Activated T-helper 17 cell treated with anti-CD3 and anti-CD28 coated beads, Interleukin-2, amount 50 U/mL, for 72 hours (primary cell): ENCODE measurements at places on chromosomes 16 and 17. TPM values are rescaled to one million over a fixed set of nuclear protein-coding genes. Genes with fewer than 3 reads are reported as not detected.

DNA sequence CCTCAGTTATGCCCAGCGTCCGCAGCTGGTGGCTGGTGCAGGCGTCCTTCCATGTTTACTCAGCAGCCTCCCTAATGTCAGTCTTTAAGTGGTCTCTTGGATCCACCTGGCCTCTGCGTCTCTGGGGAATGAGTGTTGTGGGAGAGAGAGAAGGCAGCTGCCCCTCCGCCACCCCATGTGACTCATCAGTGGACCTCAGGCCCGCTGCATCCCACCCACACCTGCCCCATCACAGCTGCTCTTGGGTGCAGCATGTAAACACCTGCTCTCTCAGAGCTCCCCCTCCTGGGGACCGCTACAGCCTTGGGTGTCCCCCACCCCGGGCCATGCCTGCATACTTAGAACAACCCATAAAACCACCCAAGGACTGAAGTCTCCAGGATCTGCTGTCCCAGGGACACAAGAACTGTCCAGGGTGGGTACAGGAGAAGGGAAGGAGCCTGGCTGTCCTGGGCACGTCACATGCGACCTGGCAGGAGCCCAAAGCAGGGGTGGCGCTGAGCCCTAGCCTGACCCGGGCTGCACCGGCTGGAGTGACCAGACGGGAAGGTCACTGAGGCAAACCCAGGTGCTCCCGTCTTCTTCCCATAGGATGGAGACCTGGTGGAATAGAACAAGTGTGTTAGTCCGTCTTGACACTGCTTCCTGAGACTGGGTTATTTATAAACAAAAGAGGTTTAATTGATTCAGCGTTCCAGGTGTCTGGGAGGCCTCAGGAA lies 4.2 kb downstream of the C16orf90 start:
- ATAC-seq = peak; percentile 39

- no peak for ATAC-seq
These were observed 2.7 kb downstream of the NUP85 start for GRCh38 chr17:75208161-75208560.

GRCh38 chr16:49216593-49216992 lies 65.0 kb downstream of the CBLN1 start:
- ATAC-seq = no peak

- ATAC-seq = no peak
These were observed 136.4 kb upstream of the TMEM97 start for GRCh38 chr17:28182559-28182958.

- no peak for ATAC-seq
These were observed 26.3 kb downstream of the VPS53 start for GRCh38 chr17:688100-688989.

GRCh38 chr17:73936908-73937627 lies 266.4 kb upstream of the RPL38 start:
- ATAC-seq = no peak

DNA sequence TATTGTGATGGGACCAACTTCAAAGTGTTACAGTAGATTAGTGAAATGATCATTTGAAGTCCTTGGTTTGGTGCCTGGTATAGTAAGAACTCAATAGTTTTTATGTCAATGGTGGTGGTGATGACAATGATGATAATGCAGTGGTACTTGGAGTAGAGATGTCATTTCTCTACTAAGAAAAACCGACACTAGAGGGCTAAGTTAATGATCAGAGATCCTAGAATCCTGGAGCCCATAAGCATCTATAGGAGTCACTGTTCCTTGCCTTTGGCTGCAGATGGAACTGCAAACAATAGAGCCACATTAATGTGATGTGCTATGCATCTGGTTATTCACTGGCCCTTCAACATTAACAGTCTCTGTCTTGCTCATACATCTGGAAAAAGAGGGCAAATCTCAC lies 103.8 kb downstream of the ANKFN1 start:
- no peak for ATAC-seq

DNA sequence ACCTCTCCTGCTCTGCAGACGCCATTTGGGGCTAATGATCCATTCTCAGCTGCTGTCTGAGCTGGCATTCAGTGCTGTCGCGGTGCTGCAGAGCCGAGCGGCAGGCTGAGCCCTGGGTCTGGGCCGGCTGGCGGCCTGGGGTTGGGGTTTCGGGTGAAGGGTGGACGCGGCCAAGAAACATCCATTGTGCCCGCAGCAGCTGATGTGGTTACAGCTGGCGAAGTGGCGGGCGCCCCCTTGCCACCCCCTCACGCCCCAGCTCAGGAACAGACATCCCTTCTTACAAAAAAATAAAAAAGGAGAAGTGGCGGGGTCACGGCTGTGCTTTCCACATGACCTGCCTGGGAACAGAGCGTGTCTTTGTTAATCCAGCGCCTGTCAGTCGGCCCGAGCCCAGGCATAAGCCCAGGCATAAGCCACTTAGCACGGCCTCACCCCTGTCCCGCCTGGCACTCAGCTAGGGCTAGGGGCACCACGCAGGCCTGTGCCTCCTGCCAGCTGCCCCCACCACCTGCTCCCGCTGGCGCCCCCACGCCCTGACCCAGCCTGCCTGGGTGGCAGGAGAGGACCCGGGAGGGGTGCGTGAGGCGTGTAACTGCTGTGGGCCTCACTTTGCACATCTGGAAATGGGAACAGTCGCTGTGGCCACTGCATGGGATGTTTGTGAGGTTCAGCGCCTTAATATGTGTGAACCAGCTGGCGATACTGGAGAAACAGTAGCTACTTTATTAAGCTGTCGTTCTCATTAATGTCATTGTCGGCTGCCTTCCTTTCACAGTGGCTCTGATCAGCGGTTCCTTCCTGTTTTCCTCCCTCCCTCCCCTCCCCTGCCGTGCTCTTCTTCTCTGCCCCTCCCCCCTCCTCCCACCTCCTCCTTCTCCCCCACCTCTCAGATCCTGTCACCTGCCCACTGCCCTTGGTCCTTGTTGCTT lies 197.7 kb upstream of the CIBAR2 start:
- ATAC-seq = no peak

DNA sequence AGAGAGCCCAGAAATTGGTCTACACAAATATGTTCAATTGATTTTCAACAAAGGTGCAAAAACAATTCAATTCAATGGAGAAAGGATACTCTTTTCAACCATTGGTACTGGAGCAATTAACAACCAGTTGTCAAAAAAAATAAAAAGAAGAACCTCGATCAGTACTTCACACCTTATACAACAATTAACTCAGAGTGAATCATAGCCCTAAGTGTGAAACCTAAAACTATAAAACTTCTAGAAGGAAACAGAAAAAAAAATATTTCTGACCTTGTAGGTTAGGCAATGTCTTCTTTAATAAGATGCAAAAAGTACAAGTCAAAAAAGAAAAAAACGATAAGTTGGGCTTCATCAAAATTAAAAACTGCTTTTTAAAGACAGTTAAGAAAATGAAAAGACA lies 56.1 kb upstream of the CHMP6 start:
- ATAC-seq = no peak

DNA sequence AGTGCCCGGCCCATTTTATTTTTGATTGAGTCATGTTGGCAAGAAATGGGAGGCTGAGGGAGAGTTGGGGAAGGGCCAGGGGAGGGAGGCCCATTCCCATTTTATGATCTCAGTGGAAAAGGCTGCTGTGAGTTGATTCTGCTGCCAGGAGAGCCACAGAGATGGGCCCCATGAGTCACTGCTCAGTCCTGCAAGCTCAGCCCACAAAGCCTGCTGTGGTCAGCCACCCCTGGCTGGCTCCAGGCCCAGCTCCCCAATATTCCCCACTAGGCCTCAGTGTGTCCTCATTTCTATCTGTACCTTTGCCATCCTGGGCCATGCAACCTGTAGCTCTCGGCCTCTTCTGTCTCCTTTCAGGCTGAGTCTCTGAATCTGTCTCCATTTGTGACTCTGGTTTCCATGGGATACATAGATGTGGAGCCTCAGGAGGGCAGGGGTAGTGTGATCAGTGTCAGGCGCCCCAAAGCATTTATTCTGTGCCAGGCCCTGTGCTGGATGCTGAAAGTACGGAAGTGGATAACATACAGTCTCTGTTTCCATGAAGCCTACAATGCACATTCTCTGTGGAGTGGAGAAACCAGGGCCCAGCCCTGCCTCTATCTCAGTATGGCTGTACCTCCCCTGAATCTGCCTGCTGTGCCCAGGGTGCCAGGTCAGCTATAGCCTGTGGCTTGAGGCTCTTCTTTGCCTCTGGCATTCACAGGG lies 1.9 kb upstream of the PLEKHG4 start:
- ATAC-seq = peak; percentile 60

DNA sequence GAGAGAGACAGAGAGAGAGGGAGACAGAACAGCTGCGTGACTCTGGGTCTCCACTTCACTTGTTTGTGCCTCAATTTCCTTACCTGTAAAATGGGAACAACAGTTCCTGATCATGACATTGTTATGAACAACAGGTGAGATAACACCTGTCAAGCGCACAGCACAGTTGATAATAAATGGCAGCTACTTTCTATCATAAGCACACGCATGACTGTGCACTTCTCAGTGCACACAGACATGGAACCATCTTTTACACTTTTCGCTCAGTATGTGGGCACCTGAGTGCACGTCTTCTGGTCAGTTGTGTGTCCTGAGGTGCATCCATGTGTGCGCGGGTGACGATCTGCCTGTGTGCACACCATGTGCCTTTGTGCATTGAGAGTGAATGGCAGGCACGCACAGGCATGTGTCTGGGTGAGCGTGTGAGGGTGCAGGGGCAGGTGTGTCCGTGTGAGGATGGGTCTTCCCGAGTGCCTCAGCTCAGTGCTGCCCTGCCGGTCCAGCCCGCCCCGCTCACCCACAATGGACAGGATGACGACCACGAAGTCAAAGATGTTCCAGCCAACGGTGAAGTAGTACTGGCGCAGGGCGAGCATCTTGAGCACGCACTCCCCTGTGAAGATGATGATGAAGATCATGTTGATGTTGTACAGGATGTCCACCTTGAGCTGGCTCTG lies 10.3 kb upstream of the CD79B start:
- ATAC-seq = no peak

GRCh38 chr17:17877529-17878358 lies 41.0 kb upstream of the SREBF1 start:
- ATAC-seq = no peak

- ATAC-seq = no peak
These were observed 21.0 kb downstream of the GLG1 start for GRCh38 chr16:74585846-74586443.

DNA sequence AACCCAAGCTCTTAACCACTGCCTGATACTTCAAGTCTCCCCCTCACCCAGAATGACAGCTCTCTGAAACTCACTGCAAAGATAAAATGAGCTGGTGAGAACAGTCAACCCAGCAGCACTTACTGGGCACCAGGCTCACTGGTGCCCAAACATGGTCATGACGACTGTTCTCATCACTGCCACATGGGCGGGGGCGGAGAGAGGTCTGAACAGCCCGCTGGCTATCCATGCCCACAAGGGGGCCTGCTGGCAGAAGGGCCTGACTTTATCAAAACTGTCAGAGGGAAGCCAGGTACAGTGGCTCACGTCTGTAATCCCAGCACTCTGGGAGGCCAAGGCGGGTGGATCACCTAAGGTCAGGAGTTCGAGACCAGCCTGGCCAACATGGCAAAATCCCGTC lies 4.0 kb downstream of the MYBBP1A start:
- no peak for ATAC-seq

- ATAC-seq = no peak
These were observed 4.6 kb downstream of the PRSS8 start for GRCh38 chr16:31130899-31131298.

GRCh38 chr16:70586731-70587130 lies 59.6 kb upstream of the IL34 start:
- ATAC-seq = no peak

- ATAC-seq = no peak
These were observed 24.8 kb upstream of the ERN1 start for GRCh38 chr17:64154717-64155116.

GRCh38 chr17:22703786-22704441 lies 1011.6 kb downstream of the KCNJ18 start:
- no peak for ATAC-seq

DNA sequence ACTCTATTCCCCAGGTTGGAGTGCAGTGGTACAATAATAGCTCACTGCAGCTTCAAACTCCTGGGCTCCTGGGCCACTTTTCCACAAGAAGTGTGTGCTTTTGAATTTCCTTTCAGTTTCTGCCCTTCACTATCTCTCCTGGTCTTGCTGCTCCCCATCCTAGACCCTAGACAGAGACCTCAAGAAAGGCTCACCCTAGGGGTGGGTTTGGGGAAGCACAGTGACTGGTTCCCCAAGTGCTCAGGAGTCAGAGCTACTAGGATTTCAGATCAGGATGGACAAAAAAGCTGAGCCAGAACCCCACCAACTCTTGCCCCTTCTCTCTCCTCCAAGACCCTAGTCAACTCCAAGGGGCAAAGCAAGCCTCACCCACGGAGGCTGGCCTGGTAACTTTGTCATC lies 1.6 kb upstream of the SEBOX start:
- ATAC-seq = no peak

- no peak for ATAC-seq
These were observed 70.1 kb upstream of the BCO1 start for GRCh38 chr16:81168406-81168805.

DNA sequence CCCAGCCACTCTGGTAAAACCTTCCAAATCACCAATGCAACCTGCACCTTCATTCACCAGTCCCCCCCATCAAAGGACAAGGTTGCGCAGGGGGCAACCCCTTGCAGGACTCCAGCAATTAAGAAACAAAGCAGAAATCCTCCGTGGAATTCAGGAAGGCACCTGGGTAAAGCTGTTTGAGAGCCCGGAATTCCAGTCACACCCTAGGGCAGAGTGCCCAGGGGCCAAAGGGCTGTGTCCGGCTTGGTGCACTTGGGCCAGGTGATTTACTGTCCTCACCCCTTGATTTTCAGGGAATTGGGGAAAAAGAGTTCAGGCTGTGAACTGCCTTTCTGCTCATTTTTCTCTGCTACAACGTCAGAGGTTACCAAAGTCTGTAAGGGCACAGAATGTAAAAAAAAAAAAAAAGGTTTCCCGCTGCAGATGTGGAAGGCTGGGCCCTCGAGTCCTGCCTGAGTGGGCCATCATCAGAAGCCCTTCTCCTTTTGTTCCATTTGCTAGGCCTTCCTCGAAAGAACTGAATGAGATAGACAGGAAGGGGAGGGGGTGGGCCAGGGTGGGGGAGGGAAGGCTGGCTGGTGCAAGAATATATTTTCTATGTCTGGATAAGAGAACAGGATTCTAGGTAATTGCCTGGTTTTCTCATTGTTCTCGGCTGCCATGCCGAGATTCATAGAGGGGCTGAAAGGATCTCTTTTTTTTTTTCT lies 266.5 kb upstream of the PSMD7 start:
- ATAC-seq = no peak

GRCh38 chr17:29294580-29294900 lies 592 bp upstream of the NUFIP2 start:
- ATAC-seq = no peak

TCAP gene
- total RNA-seq = 2.5 TPM

SHCBP1 gene
- 55.5 TPM for total RNA-seq

TMEM235 gene
- total RNA-seq = not detected

CHP2 gene
- not detected for total RNA-seq

PPP1R27 gene
- total RNA-seq = not detected

GNAO1 gene
- 0.74 TPM for total RNA-seq

ARL5C gene
- total RNA-seq = not detected

CASKIN1 gene
- 6.6 TPM for total RNA-seq

DNAAF1 gene
- not detected for total RNA-seq
